NCI-H1436 (cell line): ENCODE measurements at places on chromosomes 6 and 20.

GRCh38 chr20:24296477-24297261, 172.8 kb upstream of the SYNDIG1 start:
- no peak for DNase-seq

DNA sequence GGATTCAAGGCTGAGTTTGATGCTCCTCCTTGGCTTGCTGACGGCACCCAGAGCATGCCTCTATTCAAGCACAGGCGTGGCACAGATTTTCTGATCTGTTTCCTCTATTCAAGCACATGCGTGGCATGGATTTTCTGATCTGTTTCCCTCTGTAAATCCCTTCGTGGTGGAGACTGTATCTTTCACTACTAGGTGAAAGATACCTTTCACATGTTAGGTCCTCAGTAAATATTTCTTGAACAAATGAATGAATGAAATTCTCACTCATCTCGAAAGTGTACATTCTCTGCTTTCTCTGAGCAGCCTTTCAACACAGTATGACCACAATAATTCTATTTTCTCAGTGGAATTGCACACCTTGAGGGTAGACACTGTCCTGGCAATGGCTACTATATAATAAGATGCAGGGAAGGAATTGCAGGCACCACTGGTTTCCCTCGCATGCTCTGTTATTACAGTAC, 72.6 kb upstream of the F13A1 start:
- DNase-seq: no peak

DNA sequence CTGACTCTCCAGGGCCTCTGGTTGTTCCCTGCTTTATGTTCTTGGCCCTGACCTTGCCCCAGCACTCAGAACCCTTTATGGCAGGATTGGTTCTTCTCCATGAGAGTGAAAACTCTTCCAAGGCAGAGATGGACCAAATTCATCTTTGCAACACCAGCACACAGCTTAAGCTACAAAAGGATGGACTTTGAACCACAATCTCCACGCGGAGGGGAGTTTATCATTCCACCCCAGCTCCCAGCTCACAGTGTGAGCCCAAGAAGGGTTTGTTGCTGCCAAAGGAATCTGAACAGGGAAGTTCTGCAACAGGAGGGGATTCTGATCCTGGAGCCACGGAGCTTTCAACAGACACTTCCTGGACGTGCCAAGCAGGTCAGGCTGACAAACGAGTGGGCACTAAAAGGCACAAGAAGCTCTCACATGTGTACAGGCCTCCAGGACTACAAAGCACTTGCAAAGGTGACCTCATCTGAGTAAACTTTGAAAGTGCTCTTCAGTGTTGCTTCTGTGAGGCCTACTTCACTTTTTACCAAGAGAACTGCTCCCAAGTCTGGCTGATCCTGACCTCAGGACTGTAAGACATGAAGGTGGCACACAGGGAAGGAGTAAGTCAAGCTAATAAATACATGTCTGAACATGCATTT, 8.9 kb downstream of the FITM2 start:
- no peak for DNase-seq

- no peak for DNase-seq
These were observed 216.5 kb upstream of the TENT5A start for GRCh38 chr6:81969011-81969410.

GRCh38 chr6:43271103-43271815, 26.8 kb upstream of the SLC22A7 start:
- peak; percentile 18 for DNase-seq

GRCh38 chr6:87944541-87944954, 103.1 kb upstream of the SPACA1 start:
- no peak for DNase-seq

DNA sequence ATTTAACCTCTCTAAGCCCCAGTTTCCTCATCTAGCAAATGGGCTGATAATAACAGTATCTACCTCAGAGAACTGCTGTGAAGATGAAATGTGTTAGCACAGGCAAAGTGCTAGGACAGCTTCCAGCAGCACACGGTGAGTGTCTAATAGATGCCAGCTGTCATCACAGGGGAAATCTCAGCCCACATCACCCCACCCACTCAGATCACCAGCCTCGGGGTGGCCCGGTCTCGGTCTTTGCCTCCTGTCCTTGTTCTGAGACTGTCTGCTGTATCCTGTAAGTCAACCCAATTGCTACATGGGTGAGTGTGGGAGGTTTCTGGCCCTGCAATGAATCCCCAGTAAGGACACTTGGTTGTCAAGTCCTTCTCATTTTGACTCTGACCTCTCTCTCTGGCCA, 99.5 kb upstream of the ZNFX1 start:
- no peak for DNase-seq

- DNase-seq: no peak
These were observed 173.5 kb upstream of the RUNX2 start for GRCh38 chr6:45154679-45155078.

- no peak for DNase-seq
These were observed 34.1 kb downstream of the TNFRSF21 start for GRCh38 chr6:47275640-47276039.

GRCh38 chr6:39932386-39932910, 1.8 kb downstream of the MOCS1 start:
- no peak for DNase-seq

GRCh38 chr6:106005013-106005412, 81.1 kb upstream of the PRDM1 start:
- DNase-seq: no peak

- DNase-seq: no peak
These were observed 29.8 kb upstream of the ERVFRD-1 start for GRCh38 chr6:11141295-11141694.

DNA sequence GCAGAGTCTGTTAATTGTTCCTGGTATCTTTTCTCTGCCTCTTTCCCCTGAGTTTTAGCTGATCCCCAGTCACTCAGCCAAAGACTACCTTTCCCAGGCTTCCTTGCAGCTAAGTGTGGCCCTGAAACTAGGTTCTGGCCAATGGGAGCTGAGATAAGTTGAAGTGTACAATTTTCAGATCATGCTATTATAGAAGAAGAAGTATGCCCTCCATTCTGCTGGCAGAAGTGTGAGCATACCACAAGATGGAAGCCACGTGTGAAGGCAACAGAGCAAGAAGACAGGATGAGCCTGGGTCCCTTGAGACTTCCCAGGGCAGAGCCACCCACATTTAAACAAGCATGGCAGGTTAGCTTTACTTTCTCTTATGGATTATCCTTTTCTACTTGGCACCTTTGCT, 273.2 kb downstream of the HIVEP2 start:
- no peak for DNase-seq

DNA sequence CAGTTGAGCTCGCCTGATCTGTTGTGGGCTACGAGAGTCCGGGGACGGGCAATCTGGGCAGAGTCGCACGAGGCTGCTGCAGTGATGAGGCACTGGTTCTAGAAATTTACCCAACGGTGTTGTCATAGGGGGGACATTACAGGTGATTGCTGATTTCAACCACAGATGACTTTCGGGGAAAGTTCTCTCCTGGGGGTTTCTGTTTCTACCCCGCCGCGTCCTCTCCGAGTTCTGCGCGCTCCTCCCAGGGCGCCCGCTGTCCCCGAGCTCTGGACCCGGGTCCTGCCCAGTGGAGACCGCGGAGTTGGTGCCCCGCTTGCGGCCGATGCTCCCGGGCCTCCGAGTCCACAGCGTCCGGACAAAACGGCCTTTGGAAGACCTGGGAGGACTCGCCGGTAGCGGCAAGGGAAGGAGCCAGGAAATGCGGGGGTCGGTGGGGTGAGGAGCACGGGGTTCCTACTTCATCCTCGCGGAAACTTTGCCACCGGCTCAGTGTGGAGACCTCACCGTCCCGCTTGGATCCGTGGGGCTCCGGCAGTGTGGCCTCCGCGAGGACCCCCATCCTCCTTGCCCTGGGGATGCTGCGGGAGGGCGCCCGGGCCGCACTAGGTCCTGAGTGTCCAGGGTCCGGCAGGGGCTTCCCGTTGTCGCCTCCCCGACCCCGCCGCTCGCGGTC, 12.3 kb upstream of the RAET1L start:
- DNase-seq: no peak

GRCh38 chr20:38131588-38132121, 33.4 kb downstream of the TGM2 start:
- DNase-seq: peak; percentile 18

GRCh38 chr6:98033617-98034016, 750.6 kb upstream of the MMS22L start:
- DNase-seq: no peak

GRCh38 chr20:47429409-47429808, 72.3 kb upstream of the NCOA3 start:
- no peak for DNase-seq

DNA sequence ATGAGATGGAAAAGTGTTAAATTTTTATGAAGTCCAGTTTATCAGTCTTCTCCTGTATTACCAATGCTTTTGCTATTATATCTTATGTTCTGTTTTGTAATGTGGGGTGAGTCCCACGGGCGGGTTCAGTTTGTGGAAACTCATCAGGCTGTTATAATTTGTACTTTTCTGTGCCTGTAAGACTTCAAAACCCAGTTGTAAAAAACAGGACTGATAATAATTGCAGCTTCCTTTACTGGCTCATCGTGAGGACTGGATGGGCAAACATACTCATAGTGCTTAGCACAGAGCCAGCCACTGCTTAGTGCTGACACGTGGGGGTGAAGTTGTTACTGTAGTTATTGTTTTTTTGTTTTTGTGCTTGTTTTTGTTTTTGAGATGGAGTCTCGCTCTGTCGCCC, 45.6 kb downstream of the TGM2 start:
- no peak for DNase-seq

DNA sequence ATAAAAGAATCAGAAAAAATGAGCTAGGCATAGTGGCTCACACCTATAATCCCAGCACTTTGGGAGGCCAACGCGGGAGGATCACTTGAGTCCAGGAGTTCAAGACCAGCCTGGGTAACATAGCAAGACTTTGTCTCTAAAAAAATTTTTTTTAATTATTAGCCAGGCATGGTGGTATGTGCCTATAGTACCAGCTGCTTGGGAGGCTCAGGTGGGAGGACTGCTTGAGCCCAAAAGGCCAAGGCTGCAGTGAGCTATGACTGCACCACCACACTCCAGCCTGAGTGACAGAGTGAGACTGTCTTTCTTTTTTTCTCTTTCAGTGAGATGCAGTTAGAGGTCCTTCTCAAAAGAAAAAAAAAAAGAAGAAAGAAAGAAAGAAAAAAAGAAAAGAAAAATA, 8.5 kb upstream of the SNRPC start:
- no peak for DNase-seq

DNA sequence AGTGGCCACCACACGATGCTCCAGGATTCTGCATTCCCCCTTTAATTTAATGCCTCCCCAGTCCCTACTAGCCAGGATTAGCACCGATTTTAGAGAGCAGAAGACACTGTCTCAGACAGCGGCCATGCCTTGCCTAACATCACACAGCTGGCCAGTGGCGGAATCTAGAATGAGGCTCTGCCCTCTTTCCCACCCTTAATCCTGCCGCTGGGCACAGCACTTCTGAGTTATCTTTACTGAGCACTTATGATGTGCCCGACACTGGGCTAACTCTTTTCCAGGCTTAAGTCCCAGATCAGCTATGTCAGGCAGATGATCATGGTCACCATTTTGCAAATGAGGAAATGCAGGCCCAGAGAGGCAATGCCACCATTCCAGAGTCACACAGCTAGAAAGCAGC, 5.6 kb upstream of the BPIFA2 start:
- DNase-seq: no peak

GRCh38 chr6:42993445-42993844, 9.1 kb downstream of the PPP2R5D start:
- no peak for DNase-seq

GRCh38 chr6:34514112-34514511, 42.0 kb downstream of the SPDEF start:
- no peak for DNase-seq

GRCh38 chr6:97094376-97094775, 169.8 kb downstream of the KLHL32 start:
- no peak for DNase-seq

- no peak for DNase-seq
These were observed 48.6 kb upstream of the PKHD1 start for GRCh38 chr6:52136055-52136454.

DNA sequence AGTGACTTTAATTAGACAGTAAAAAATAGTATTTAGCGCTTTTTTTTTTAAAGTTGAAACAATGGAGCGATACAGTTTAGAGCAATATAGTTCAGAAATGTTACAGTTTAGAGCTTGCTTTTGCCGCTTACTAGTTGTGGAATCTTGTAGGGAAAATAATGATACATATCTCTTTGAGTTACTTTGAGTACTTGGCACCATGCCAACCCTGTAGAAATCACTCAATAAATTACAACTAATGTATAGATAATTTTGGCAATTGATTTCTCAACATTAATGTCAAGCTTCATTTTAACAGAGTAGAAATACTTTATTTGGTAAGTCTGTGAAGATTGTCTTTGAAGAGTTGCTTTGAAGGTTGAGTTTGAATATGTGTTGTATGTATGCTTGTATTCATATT, 27.4 kb downstream of the CDC40 start:
- DNase-seq: no peak

- DNase-seq: no peak
These were observed 195.2 kb downstream of the LY86 start for GRCh38 chr6:6783721-6784120.

DNA sequence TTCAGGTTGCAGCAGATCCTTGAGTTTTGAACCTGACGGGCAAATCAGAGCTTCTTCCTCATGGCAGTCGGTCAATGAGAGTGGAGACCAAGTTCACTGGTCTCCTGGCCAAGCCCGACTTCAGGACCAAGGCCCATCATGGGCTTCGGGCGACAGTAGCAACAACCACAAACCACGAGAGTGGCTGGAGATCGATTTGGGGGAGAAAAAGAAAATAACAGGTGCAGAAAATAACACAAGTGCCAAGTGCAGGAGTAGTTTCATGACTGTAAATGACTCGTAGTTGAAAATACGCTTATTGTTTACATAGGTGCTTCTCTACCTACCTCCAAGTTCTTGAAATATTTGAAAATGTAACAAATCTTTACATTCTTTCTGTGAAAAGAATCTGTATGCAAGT, 56.1 kb downstream of the DCBLD1 start:
- DNase-seq: no peak

- DNase-seq: no peak
These were observed 30.4 kb upstream of the CD93 start for GRCh38 chr20:23116311-23117089.

GRCh38 chr6:154258064-154258757, 98.4 kb downstream of the IPCEF1 start:
- DNase-seq: no peak

DNA sequence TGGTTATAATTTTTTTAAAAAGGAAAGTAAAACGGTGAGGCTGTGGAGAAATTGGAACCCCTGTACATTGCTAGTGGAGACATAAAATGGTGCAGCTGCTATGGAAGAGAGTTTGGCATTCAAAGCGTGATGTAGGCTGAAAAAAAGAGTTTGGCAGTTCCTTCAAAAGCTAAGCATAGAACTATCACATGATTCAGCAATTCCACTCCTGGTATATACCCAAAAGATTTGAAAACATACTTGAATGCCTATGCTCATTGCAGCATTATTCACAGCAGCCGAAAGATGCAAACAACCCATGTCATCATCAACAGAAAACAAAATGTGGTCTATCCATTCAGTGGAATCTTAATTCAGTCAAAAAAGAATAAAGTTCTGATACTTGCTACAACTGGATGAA, 4.5 kb upstream of the SGK2 start:
- DNase-seq: no peak
